SJCRH30 (cell line): ENCODE measurements at places on chromosomes 11 and 22. TPM values are rescaled to one million over a fixed set of nuclear protein-coding genes. Genes with fewer than 3 reads are reported as not detected.

The CHRM1 gene
- total RNA-seq = not detected in 2 replicates

The ZW10 gene
- 28.2 and 28.3 TPM in 2 replicates for total RNA-seq

The CARD16 gene
- 0.25 and 0.53 TPM in 2 replicates for total RNA-seq

The HTR3A gene
- not detected in 2 replicates for total RNA-seq

The MMP13 gene
- total RNA-seq = not detected in 2 replicates

DNA sequence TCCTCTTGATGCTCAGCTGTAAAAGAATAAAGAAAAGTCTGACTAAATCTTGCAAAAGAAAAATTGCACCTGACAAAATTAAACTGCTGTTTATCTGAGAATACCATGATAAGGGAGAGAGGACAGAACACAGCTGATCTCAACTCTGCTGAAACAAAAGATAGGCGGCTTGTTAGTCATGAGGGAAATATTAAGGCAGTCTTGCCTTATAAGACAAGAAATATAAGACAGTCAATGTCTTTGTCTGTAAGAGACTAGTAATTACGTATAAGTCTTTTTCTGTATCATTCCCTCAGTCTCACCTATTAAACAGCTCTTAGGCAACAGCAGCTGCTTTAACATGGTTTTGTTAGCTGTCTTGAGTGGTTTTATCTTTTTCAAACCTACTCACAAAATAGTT is 296.6 kb downstream of the LUZP2 start:
- no peak for DNase-seq

DNA sequence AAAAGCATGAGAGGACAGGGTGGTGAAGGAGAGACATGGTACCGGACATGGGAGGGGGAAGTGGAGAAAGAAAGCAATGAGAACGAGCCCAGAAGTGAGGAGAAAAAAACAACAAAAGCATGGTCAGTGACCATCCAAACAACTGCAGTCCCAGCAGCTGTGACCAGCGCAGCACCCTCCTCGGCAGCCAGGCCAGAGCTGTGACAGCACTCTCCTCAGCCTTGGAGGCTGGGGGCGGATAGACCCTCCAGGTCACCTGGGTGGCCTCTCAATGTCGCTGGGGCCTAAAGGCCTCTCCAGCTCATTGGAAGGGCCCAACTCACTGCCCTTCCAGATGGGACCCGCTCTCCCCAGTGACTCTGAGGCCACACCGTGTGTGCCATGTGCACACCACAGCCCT is 103.3 kb downstream of the MED15 start:
- no peak for DNase-seq

GRCh38 chr11:2268729-2269600 is 1.4 kb downstream of the ASCL2 start:
- no peak for DNase-seq

DNA sequence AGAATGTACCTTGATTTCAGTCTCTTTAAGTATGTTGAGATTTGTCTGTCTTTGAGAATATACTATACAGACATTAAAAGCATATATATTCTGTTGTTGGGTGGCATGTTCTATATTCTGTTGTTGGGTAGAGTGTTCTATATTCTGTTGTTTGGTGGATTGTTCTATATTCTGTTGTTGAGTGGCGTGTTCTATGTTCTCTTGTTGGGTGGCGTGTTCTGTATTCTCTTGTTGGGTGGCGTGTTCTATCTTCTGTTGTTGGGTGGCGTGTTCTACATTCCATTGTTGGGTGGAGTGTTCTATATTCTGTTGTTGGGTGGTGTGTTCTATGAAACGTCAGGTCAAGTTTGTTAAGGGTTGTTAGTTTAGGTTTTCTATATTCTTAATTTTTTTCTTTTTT is 27.1 kb upstream of the CTTN start:
- no peak for DNase-seq

DNA sequence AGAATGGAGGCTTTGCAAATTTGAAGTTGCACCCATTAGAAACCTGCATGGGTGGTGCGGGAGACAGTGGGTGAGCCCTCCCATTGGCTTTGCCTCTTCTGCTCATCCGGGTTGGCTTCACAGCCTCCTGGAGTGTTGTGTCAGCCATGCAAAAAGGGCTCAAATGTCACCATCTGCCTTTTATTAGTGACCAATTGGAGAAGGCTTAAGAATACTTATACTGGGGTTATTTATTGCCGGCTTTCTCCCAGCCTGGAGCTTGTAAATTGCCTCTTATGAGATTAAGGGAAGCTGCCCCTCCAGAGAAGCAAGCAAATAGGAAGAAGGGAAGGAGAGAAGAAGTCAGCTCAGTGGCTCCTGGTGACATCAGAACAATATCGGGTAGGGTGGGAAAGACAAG is 182.6 kb downstream of the ST3GAL4 start:
- no peak for DNase-seq

- DNase-seq = peak; percentile 27
Observed at GRCh38 chr11:72308226-72309073, 64.5 kb upstream of the PHOX2A start.

DNA sequence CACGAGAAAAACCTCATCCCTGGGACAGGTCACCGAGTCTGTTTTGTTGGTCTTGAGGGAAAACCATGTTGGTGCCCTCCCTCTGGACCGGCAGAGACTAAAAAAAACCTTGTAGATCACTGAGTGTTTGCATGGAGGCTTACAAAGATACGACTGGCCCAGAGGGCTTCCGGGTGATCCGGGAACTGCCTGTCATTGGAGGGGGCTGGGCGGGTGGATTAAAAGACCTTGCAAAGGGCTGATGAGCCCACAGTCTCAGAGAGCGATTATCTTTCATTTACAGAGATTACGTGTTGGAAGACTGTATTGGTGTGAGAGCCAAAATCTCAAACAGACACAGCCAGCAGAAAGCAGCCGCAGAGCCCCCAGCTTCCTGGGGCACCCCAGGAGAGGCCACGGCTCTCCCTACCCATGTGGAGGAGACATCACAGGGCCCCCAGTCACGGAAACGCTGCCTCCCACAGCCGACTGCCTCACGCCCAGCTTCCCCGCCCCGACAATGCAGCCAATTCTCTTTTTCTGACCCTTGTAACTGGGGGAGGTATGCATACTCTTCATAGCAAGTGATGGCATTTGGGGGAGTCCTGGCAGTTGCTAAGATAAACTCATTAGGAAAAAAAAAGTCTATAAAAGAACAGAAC is 426.4 kb downstream of the CTTN start:
- DNase-seq = no peak

- DNase-seq = no peak
Observed at GRCh38 chr22:34834059-34834458, 231.9 kb upstream of the ISX start.

GRCh38 chr11:16889905-16890304 is 124.3 kb downstream of the PLEKHA7 start:
- DNase-seq = no peak

DNA sequence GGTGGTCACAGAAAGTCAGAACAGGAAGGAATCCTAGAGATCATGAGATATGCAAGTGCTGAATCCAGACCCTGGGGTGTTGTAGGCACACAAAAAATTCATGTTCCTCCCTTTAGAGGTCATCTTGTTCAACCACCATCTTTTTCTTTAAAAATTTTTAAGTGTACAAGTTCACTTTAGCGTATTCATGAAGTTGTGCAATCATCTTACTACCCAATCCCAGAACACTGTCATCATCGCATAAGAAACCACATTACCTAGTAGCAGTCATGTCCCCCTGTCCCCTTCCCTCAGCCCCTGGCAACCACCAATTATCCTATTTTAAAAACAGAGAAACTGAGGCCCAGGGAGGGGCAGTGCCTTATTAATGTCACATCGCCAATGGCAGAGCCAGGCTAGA is 20.3 kb upstream of the WNT11 start:
- DNase-seq = no peak

- DNase-seq = no peak
Observed at GRCh38 chr11:104655066-104655465, 243.2 kb downstream of the CASP12 start.

DNA sequence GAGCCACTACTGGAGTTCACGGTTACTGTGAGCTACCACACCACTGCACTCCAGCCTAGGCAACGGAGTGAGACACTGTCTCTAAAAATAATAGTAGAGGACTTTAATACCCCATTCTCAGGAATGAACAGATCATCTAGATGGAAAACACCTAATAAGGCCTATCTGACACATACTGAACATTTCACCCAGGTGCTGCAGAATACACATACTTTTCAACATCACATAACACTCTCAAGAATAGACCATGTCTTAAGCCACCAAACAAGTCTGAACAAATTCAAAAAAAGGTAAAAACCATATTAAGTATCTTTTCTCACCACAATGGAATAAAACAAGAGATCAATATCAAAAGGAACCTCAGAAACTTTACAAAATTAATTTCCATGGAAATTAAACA is 37.9 kb downstream of the DDIAS start:
- DNase-seq = no peak

DNA sequence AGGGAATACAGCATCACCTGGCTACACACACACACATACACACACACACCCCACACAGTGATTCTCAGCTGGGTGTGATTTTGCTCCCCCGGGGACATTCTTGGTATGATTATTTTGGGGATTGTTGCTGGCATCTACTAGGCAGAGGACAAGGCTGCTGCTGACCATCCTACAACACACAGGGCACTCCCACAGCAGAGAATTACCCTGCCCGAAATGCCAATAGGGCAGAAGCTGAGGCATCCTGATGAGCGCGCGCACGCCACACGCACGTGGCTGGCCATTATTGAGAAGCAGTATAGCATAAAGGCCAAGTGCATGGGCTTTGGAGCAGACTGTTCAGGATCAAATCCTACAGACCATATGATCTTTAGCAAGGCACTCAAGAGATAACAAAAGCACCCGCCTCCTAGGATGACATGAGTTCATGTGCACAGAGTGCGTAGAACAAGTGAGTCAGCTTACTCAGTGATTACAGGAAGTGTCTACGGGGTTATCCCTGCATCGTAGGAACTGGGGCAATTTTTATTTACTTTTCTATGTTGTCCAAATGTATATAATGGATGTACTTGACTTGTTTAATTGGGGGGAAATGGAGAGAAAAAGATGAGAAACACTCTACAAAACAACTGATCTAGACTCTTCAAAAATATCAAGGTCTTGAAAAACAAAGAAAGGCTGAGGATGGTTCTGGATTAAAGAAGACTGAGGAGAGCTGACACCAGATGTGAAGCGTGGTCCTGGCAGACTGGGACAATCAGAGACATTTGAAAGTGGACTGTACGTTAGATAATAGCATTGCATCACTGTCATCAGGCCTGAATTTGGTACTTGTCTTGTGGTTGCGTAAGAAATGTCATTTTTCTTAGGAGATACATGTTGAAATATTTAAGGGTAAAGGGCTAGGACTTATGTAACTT is 7.2 kb upstream of the EHD1 start:
- DNase-seq = no peak

- no peak for DNase-seq
Observed at GRCh38 chr11:2867142-2867541, 18.4 kb downstream of the CDKN1C start.

GRCh38 chr22:37208401-37209139 is 3.7 kb downstream of the SSTR3 start:
- no peak for DNase-seq

GRCh38 chr11:70063555-70063954 is 14.6 kb upstream of the ANO1 start:
- DNase-seq = no peak

DNA sequence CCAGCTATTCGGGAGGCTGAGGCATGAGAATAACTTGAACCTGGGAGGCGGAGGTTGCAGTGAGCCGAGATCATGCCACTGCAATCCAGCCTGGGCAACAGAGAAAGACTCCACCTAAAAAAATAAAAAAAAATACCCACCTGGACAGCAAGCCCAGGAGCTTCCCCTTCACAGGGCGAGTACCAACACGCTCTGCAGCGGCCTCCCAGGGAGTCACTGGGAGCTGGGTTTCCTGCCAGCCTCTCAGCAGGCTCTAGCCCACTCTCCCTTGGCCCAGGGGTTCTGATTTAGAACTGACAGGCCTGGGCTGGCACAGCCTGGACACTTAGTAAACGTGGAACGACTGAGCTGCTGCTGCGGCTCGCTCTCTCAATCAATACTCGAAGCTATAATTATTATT is 2.0 kb upstream of the CABP7 start:
- DNase-seq = no peak

GRCh38 chr11:16959602-16960001 is 54.6 kb downstream of the PLEKHA7 start:
- no peak for DNase-seq

- DNase-seq = no peak
Observed at GRCh38 chr11:17277024-17277584, 565 bp downstream of the NUCB2 start.

DNA sequence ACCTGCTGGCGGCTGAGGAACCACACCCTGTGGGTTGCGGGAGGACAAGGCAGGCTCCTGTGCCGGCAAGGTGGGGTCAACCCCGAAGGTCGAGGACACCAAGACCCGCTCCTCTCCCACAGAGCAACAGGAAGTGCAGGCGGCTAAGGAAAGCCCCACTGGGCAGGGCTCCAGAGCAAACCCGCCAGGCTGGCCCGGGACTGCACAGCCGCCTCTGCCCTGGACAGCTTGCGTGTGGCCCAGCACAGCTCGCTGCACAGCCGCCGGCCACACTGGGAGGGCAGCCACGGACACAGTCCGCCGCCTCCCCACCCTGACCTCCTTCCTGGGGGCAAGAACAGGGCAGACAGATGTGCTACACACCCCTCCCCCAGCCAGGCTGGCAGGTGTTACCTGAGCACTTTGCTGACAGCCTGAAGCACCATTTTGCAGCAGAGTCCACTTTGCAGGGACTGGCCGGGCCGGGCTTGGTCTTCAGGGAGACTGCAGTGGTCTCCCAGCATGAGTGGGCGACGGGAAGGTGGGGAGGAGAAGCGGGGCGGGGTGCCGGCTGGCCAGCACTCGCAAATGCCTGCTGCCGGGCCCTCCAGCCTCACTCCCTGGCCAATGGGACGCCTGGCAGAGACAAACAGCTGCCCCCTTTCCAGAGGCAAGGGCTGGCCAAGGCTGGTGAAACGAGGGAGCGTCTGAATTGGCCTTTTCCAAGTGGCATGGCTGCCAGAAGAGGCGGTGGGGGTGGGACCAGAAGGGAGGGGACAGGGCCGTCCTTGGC is at the start of gene MOB2:
Gene MOB2, minus strand, starts transcription at position 726 of the 772 bp plus-strand sequence. Its CDS starts 223 bp downstream, at position 503.
- peak; percentile 13 for DNase-seq

DNA sequence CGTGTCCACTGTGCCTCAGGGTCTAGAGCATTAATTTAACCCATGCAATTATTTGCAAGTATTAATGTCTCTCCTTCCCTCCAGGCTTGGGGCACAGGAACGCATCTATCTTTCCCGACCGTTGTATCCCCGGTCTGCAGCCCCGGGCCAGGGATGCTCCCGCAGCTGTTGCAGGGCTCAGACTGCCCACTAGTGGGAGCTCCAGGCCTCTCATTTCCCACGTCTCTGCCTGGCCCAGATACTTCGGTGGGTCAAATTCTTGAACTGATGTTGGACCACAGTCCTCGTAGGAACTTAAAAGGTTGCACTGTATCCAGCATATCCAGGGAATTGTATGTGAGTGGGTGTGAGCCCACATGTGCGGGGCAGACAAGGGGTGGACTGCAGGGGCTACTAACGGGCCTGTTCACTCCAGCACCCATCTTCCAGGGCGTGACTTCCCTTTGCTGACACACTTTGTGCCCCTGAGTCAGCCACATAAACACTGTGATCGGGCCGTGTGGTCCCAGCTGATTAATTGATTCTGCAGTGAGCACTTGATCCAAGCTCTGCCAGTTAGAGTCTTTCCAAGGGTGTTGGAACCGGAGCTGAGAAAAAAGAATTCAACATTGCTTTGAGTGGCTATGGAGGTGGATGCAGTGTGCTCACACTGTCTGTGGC is 451.3 kb downstream of the TBC1D22A start:
- DNase-seq = peak; percentile 20
